Fibroblast of the conjunctiva (primary cell): ENCODE measurements at places on chromosomes 11 and 22.
A peak's percentile ranks its signal among the peaks of the same experiment; 100 is the strongest.

GRCh38 chr11:34149786-34150185 lies 44.4 kb downstream of the NAT10 start:
- DNase-seq = no peak

- no peak for DNase-seq
Measured at GRCh38 chr11:4699697-4700435, 2.2 kb upstream of the OR51E2 start.

DNA sequence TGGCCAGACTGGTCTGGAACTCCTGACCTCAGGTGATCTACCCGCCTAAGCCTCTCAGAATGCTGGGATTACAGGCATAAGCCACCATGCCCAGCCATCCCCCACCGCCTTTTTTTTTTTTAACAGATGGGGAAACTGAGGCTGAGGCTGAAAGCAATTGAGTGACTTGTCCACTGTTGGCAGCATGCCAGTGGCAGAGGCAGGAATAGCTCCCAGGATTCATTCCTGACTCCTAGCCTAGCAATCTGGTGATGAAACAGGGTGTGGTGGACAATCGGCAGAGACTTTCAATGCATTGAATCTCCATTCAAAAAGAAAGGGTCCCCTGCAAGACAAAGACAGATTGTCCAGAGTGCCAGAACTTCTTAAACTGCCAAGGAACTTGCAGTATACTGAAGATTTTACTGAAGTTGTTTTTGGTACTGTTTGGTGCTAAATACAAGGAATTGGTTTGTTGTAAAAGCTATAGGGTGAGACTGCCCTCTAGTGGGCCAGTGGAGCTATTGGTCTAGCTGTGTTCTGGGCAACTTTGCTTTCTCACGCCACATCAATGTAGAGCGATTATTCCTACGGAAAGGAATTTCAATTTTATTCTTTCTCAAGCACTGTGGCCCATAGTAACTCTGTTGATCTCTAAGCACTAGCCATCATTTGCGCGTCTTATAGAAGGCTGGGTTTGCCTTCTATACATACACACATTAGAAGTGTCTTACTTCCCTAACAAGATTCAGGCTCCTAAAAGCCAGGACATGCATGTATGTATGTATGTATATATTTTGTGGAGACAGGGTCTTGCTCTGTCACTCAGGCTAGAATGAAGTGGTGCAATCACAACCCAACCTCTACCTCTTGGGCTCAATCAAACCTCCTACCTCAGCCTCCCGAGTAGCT lies 21.0 kb downstream of the C22orf31 start:
- peak; percentile 87 for DNase-seq

- no peak for DNase-seq
Measured at GRCh38 chr11:40133498-40133897, 1326.0 kb downstream of the LRRC4C start.

GRCh38 chr11:96680211-96681018 lies 290.6 kb downstream of the JRKL start:
- DNase-seq = no peak

DNA sequence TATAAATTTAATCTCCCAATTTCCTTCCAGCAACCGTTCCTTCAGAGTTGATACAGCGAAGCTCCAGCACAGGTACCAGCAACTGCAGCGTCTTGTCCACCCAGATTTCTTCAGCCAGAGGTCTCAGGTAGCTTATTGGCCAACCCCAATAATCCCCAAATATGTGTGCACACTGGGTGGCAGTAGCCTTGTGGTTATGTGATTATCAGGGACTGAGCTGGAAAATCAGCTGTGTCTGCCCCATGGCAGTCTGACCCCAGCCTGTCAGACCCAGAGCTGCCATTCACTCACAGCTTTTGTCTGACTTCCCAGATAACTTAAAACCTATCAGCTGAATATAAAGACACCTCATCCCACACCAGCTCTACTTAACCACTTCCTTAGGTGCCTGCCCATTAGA lies 2.0 kb downstream of the HSCB start:
- DNase-seq = no peak

DNA sequence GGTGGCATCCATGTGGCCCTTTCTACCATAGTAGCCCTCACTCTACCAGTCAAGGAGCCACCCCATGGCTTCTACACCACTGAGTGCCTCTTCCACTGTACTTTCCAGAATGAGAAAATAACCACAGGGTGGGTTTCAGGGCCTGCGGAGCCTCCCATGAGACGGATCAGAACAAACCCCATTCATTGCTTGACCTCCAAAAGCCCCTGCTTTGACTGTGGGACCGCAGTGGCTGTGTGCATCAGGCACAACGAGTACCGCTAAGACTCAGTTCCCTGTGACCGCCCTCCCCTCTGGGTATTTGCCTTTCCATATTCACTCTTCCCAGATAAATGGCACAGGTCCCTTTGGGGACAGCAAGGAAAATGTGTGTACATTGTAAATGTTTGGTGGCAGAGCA lies 11.5 kb upstream of the MRGPRF start:
- no peak for DNase-seq

DNA sequence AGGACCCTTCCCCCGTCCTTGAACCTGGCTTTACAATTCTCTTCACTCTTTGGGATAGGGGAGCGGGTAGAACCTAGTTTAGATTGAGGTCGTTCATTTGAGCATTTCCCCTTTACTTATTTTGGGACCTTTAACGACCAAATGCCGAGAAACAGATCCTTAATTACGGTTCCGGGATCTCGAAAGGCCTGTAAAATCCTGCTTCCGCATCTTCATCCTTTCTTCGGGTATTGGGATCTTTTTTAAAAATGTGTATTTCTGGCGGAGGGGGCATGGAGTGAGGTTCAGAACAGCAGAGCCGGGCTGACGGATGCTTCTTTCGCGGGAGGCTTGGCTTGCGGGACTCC lies 395 bp upstream of the HIPK3 start:
- no peak for DNase-seq
